ENCODE measurements at places on chromosomes 5 and 9. TPM values are rescaled to one million over a fixed set of nuclear protein-coding genes. Genes with fewer than 3 reads are reported as not detected.

The GFPT2 gene
- total RNA-seq = 0.43 TPM

The STC2 gene
- 47.5 TPM for total RNA-seq

The BSPRY gene
- not detected for total RNA-seq

The MOB3B gene
- under 0.01 TPM for total RNA-seq

The TEX48 gene
- not detected for total RNA-seq

The PRRC1 gene
- total RNA-seq = 76.8 TPM

The SSBP2 gene
- total RNA-seq = 10.7 TPM

The PLPPR1 gene
- total RNA-seq = 1.1 TPM

The PTPRD gene
- 1.6 TPM for total RNA-seq

The RBM18 gene
- total RNA-seq = 11.2 TPM

The ADAMTS6 gene
- 77.3 TPM for total RNA-seq

The URM1 gene
- total RNA-seq = 55.3 TPM

The ZNF608 gene
- total RNA-seq = 14.6 TPM

The COX7C gene
- total RNA-seq = 203 TPM

The AJM1 gene
- total RNA-seq = 0.66 TPM

The ADGRD2 gene
- total RNA-seq = not detected

The DNM1 gene
- total RNA-seq = 0.66 TPM

The GPRIN1 gene
- 7.2 TPM for total RNA-seq

The SLU7 gene
- 61.0 TPM for total RNA-seq

The ADAMTS13 gene
- total RNA-seq = 0.57 TPM

The CKMT2 gene
- total RNA-seq = not detected

The IQGAP2 gene
- total RNA-seq = 3.5 TPM

The CCDC183 gene
- total RNA-seq = 0.13 TPM

Data from thoracic aorta endothelial cell (primary cell).